Left kidney (tissue), 8 donors: ENCODE measurements at places on chromosomes 3 and 15. TPM values are rescaled to one million over a fixed set of nuclear protein-coding genes. Genes with fewer than 3 reads are reported as not detected.

Gene FRMD5
- 1.8 TPM for polyA plus RNA-seq

GRCh38 chr3:5580826-5581225 is 393.3 kb downstream of the EDEM1 start:
- DNase-seq, result no peak

Gene BUB1B
- 45.9 TPM for polyA plus RNA-seq

Gene ZNF660
- 15.9 TPM for polyA plus RNA-seq

DNA sequence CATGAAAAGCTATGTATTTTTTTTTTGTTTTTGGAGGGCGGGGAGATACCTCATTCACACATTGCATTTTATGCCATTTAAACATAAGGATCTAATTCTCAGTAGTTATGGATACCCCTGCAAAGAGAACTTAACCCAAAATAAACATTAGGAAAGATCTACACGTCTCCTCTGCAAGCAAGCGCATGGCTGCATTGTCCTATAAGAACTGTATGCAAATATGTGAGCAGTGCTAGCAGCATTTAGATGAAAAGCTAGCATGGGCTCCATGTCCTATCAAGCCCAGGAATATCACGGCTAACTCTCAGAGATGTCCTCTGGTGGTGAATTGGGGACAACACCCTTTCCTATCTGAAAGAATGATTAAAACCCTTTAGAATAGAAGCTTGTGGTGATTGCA is 292.8 kb downstream of the MEX3B start:
- DNase-seq, result no peak
